ENCODE measurements at places on chromosomes 3 and 15.

DNA sequence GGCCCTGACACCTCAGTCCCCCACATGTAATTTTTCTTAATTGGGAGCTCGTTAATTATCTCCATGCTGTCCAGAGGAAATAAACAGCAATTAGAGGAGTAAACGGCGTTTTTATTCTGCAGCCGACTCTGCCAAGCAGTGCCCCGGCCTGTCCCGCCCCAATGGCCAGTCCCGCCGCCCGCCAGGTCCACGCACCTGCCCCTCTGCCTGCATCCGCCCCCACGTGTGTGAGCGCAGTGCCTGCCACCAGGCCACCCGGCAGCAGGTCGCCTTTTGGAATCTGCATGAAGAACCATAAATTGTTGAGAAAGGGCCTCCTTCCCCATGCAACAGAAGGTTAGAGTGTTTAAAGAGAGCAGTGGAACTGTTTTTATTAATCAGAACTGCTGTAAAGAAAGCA, 87.5 kb upstream of the LINGO1 start:
- no peak for DNase-seq

GRCh38 chr3:178810181-178810580, 261.4 kb downstream of the ZMAT3 start:
- DNase-seq, result no peak

GRCh38 chr3:30578479-30578878, 27.9 kb upstream of the TGFBR2 start:
- no peak for DNase-seq

GRCh38 chr3:172314591-172315160, 133.6 kb downstream of the GHSR start:
- DNase-seq, result no peak

DNA sequence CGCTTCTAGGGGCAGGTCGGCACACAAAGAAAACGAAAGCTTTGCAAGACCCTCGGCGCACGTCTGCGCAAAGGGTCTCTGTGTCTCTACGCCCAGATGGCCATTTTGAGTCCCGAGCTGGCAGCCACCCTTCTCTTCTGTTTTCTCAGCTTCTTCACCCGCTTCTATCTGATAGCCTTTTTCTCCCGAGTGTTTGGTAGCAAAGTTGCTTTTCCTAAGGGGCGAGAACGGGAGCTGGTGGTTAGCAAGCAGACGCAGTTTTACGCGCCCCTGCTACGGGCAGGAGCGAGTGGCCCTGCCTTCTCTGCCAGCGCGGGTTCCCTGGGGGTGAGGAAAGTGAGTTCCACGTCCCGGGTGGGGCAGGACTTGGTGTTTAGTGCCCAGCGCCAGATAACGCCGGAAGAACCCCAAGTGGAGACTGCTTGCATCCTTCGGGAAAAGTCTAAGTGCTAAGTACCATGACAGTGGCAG, 2.9 kb upstream of the MKRN2 start:
- DNase-seq, result no peak

DNA sequence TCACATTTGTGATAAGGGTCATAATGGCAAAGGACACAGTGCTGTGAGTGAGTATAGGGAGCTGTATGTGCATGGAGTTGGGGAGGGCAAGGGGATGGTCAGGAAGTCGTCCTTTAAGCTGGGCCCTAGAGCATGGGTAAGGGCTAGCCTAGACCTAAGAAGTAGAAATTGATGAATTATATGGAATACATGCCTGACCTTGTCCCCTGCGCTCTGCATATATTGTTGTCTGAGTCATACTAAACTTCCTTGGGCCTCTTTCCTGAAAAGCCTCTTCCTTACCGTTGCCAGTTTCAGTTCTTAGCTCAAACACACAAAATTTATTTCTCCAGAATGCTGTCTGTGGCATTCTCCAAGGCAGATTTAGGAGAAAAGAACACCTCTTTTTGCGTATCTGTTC, 4.6 kb downstream of the SNRK start:
- DNase-seq, result no peak

GRCh38 chr3:10753964-10754363, 62.1 kb upstream of the SLC6A11 start:
- DNase-seq, result no peak

GRCh38 chr15:60761505-60761845, 282.5 kb upstream of the ICE2 start:
- no peak for DNase-seq

- no peak for DNase-seq
Measured at GRCh38 chr3:25820366-25820765, 30.5 kb downstream of the OXSM start.

DNA sequence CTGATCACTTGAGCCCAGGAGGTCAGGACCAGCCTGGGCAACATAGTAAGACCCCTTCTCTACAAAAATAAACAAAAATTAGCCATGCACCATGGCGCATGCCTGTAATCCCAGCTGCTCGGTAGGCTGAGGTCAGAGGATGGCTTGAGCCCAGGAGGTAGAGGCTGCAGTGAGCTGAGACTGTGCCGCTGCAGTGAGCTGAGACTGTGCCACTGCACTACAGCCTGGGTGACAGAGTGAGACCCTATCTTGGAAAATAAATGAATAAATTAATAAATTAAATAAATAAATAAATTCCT, 10.8 kb downstream of the SHISA5 start:
- no peak for DNase-seq

GRCh38 chr3:21790466-21790865, 39.5 kb upstream of the ZNF385D start:
- DNase-seq, result no peak

- DNase-seq, result no peak
Measured at GRCh38 chr3:136682740-136683312, 69.4 kb downstream of the STAG1 start.

- no peak for DNase-seq
Measured at GRCh38 chr15:40016224-40016865, 22.6 kb downstream of the SRP14 start.

DNA sequence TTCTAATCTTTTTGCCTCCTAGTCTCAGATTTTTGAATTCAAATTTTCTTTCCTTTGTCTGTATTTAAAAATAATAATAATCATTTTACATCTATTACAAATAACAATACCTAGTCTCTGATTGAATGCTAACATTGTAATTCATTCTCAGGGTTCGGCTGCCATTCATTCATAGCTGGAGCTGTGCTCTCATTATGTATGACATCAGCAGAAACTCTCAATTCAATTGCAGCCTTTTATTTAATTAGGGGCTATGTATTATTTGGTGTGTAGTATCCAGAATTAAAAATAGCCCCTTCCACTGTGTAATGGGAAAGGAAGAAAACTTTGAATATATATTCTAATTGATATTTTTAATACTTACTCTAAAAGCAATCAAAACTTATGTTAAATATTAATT, 270.4 kb upstream of the MDFIC2 start:
- DNase-seq, result no peak

DNA sequence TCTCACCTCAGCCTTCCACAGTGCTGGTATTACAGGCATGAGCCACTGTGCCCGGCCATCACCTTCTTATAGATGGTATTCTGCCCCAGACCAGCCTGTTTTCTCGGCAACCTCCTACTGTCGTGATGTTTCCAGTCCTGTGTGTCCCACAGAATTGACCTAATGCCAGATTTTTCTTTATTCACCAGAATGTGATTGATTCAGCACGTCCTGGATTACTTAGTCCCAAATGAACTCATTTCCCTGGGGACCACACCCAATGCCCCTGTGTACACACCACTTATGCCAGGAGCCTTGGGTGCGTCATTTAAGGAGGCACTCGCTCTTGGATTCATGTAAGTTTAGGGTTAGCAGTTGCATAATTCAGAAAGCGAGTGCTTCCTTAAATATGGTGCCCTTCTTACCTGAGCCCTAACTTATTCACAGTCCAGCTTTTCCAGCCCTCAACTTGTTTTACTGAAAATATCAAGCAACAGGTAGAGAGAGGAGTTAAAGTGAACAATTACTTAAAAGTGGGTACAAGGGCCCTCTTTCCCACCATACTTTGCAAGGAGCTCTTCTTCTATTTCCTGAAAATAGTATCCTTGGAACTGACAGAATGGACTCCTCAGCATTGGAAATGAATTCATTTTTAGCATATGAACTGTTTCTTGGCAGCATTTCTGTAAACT, 64.6 kb upstream of the UBE2E1 start:
- no peak for DNase-seq

- peak; percentile 42 for DNase-seq
Measured at GRCh38 chr3:32374788-32375595, 16.7 kb upstream of the CMTM7 start.

GRCh38 chr15:45129651-45130129, at the start of the genes DUOX1 and DUOXA1:
DUOX1 (plus strand) TSS chr15:45129994; CDS start chr15:45131967, 1,973 bp downstream.
DUOXA1 (minus strand) TSS chr15:45129879; CDS start chr15:45123014, 6,865 bp downstream.
- DNase-seq, result no peak

- DNase-seq, result no peak
Measured at GRCh38 chr3:27431116-27431515, 53.1 kb downstream of the SLC4A7 start.

- peak; percentile 90 for DNase-seq
Measured at GRCh38 chr3:118782755-118783202, 251.9 kb downstream of the IGSF11 start.

DNA sequence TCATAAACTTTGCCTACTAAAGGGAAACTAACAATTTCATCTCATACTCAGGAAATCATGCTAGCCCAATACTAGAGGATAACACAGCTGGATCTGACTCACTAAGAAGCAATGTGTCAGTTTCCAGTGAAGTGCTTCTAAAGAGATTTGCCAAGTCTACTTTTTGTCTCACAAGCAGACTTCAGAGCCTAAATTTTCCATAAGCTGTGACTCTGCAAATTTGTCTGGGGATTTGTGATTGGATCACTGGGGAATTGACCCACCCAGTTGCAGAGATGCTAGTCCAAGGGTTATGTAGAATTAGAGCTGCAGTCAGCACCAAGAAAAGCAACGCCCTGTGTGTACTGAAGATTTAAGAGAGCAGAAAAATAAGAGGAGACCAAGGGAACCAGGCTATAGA, 647.1 kb downstream of the NTRK3 start:
- DNase-seq, result no peak

DNA sequence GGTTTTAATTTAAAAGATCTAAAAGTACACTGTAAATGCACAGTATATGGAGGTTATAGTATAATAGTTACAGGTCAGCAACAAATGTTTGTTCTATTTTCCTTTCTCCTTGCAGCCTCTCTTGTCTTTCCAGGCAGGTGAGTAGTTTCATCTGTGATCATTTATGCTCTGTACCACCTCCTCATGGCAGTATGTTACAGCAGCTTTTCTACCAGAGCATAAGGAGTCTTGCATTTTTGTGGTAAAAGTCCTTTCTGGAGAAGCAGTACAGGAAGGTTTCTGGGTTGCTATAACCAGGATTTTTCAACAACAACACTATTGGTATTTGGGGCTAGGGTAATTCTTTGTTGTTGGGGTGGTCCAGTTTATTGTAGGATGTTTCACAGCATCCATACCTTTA, 59.5 kb downstream of the ZNF609 start:
- no peak for DNase-seq

- DNase-seq, result no peak
Measured at GRCh38 chr15:55546718-55547117, 38.7 kb upstream of the DNAAF4 start.

- DNase-seq, result peak; percentile 40
Measured at GRCh38 chr3:187919048-187919447, 173.8 kb upstream of the BCL6 start.

DNA sequence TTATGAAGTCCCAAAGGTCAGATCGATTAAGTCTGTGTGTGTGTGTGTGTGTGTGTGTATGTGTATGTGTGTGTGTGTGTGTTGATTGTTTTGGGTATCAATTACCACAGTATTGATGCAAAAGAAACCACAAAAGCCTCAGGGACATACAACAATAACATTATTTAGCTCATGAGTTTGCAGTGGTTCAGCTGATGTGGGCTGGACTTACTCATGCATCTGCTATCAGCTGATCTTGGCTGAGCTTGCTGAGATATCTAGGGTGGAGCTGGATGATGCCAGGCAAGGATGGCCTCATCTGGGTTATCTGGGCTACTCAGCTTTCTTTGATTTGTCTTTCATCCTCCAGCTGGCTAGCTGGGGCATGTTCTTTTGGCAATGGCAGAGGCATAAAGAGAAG, 82.4 kb upstream of the PRR23C start:
- DNase-seq, result no peak

GRCh38 chr3:138364356-138365252, 16.2 kb downstream of the MRAS start:
- no peak for DNase-seq

DNA sequence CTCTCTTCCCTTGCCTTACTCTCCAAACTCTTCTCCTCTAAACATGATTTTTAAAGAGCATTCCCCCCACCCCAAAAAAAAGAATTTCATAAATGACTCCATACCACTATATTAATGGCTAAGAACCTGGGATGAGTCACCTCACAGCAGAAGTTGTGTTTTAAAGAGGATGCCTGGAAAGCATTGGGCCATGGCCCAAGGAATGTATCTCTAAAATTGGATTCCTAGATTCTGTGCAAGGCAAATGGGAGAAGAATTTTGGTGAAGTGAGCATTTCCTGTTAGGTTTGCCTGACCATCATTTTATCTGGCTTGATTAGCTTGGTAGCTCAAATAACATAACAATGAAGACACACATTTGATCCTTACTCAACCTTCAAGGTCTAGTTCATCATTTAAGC, 251.4 kb downstream of the NR1D2 start:
- no peak for DNase-seq

GRCh38 chr15:49989498-49989897, 129.5 kb downstream of the ATP8B4 start:
- DNase-seq, result no peak

DNA sequence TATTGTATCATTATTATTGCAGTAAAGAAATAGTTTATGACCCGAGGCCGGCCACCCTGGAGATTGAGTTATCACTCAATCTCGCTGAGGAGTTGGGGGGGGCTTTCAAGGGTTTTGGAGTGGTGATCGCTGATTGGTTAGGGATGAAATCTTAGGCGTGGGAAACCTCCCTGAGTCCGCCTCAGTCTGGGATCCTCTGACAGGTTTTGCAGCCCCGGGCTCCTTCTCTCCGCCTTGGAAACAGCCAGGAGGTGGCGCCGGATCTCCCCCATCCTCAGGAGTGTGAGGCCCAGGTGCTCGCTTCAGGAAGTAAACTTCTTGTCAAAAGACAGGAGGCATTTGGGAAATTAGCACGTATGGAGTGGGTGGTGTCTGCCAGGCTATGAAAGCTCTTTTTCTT, 41.1 kb upstream of the SEC61A1 start:
- DNase-seq, result no peak

- DNase-seq, result no peak
Measured at GRCh38 chr3:99324636-99325203, 313.7 kb upstream of the COL8A1 start.

- no peak for DNase-seq
Measured at GRCh38 chr3:46628901-46629369, 16.6 kb downstream of the FAM240A start.

- DNase-seq, result no peak
Measured at GRCh38 chr3:136898549-136898948, 36.5 kb downstream of the NCK1 start.
